NCI-H446 (cell line): ENCODE measurements at places on chromosomes 1 and 21.

- no peak for DNase-seq
Observed at GRCh38 chr21:41744028-41744930, 22.6 kb downstream of the RIPK4 start.

DNA sequence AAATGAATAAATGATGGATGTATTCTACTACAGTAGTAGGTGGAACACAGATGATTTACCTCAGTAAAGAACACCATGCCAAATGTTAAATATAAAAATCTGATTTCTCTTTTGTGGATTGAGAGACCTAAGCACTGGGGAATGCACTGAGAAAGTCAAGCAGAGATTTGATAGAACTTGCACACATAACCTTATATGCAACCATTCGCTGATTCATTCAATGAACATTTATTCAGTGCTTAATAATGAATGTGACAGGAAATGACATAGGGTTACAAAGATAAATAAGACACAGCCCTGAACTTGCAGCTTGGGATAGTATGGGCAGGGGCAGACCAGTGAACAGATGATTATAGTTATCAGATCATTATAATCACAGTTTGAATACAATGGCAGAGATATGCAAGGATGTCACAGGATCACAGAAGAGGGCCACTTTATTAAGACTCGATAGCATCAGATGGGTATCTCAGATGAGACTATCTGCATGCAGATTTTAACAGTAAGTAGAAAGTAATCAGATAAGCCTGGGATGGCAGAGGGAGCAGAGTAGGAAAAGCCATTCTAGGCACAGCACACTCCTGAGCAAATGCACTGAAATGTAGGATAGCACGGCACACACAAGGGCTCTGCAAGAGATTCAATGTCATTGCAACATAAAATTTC, 169.4 kb downstream of the ASTN1 start:
- no peak for DNase-seq

DNA sequence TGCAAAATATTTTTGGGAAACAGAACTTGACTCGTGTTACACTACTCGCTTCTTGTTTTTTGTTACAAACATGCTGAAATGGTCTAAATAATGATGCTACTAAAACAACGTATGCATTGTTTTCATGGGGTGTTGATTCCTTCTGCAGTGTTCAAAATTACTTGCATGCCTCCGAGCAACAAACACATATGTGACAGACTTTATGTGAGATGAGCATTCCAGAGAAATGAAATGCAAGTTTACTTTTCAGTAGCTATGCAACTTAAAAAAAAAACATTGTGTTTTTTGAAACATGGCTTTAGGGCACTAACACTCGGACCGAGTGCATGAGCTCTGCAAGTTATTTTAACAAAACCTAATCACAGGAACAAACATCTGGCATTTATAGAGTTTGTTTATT, 84.8 kb downstream of the CAMTA1 start:
- no peak for DNase-seq

DNA sequence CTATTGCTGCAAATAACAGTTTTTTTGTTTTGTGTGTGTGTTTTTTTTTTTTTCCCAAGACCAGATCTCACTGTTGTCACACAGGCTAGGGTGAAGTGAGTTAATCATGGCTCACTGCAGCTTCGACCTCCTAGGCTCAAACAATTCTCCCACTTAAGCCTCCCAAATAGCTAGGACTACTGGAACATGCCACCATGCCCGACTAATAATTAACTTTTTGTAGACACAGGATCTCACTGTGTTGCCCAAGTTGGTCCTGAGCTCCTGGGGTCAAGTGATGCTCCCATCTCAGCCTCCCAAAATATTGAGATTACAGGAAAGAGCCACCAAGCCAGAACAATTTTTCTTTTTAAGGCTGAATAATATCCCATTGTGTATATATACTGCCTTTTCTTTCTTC, 34.9 kb downstream of the DRAM2 start:
- DNase-seq = no peak

GRCh38 chr21:37682966-37683365, 233.3 kb downstream of the KCNJ6 start:
- no peak for DNase-seq

GRCh38 chr1:95048317-95048716, 24.4 kb downstream of the ALG14 start:
- DNase-seq = no peak

DNA sequence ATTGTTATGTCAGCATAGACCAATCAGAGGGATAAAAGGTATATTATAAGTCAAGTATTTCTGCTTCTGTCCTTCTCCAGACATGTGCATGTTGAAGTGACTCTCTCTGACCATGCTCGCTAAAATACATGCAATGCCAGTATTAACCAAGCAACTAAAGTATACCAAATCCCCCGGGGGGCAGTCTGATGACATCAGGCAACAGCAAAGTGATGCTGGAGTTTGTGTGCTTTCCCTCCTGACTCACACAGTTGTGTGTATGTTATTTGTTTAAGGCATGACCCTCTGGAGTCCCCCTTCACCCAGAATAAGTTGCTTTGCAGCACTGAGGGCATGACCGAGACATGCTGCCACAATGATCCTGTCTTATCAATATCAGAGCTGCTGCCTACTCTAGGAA, 2.1 kb downstream of the BRINP2 start:
- no peak for DNase-seq

GRCh38 chr21:27466140-27466539, 499.3 kb upstream of the ADAMTS5 start:
- DNase-seq = no peak

- peak; percentile 29 for DNase-seq
Observed at GRCh38 chr1:9013819-9014218, 12.4 kb downstream of the SLC2A7 start.

DNA sequence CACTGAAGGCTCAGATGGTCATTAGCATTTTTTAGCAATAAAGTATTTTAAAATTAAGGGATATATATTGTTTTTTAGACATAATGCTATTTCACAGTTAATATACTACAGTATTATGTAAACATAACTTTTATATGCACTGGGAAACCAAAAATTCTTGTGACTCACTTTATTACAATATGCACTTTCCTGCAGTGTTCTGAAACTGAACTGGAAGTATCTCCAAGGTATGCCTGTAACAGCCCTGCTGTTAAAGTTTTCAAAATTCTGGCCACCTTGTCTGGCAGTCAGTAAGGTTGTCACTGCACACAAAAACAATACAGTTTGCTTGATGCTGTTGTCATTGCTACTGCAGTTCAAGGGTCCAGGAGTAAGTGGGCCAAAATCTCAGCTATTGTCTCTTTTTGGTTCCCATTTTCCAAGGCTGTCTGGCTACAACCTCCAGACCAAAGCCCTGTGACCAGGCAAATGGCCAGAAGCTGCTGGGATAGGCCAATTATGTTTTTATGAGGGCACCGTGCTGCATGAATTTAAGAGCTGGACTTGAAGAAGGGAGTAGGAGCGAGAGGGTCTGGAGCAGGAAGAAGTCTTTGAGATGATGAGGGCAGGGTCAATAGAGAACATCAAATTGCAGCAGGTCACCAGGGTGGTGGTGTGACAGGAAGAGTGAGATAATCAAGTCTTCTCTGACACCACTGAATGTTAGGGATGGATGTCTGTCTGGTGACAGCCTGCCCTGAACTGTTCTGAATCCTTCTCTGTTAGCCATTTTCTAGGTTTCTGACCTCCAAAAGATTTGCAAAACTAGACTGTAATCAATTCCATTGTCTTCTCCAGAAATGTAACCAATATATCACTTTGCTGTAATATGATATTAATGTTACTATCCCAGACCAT, 82.3 kb upstream of the CACHD1 start:
- DNase-seq = no peak

DNA sequence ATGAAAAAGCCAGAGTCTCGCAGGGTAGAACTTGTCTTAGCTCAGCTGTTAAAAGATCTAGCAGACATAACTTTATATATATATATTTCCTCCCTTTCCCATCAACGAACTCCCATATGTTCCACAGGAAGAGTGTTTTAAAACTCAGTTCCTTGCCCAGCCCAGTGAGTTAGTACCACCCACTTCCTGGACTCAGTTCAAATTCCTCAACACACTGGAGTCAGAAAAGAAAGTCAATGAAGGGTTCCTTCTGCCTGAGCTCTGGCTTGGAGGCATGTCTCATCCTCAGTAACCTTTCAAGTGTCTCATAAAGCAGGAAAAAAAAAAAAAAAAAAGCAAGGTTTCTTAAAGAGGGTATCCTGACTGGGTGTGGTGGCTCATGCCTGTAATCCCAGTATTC, 15.6 kb downstream of the TPM3 start:
- no peak for DNase-seq

DNA sequence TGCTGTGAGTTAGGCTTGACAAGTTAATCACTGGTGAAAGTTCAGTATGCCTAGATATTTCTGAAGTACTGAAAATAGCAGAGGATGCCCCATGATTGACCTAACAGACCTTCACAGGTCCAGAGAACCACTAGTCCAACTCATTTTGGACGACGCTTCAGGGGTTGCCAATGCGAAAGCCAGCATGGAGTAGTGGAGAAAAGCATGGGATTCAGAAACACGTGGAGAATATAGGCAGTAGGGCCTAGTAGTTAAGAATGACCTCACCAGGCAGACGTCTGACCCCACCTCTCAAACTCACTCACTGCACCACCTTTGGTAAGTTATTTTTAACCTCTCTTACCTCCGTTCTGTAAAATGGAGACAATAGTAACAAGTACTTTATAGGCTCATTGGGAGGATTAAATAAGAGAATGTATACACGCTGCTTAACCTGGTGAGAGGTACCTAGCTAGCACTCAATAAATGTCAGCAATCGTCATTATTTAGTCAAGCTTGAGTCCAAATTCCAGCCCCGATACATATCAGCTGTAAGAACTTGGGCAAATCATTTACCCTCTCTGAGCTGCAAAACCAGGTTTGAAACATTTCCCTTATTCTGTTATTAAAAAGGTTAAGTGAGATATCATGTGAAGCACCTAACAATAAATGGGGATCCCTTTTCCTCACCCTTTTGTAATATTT, 13.2 kb downstream of the PLPP3 start:
- no peak for DNase-seq

DNA sequence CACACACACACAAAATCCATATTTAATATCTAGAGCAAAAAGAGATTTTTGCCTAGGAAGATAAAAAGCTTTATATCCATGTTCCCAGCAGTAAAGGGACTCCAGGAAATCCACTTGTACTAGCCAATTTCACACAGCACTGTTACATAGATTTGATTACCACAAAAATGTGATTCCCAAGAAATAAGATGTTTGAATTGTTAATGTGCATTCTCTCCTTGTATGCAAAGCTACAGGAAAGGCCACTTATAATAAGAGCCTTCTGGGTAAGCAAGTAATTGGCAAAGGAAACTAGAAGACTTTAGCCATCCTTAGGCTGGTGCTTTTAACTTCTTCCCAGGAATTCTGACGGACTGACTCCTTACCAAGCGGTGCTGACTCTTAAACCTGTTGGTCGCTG, 89.3 kb downstream of the LBR start:
- DNase-seq = no peak

GRCh38 chr21:42722808-42723473, 69.5 kb downstream of the PDE9A start:
- no peak for DNase-seq

DNA sequence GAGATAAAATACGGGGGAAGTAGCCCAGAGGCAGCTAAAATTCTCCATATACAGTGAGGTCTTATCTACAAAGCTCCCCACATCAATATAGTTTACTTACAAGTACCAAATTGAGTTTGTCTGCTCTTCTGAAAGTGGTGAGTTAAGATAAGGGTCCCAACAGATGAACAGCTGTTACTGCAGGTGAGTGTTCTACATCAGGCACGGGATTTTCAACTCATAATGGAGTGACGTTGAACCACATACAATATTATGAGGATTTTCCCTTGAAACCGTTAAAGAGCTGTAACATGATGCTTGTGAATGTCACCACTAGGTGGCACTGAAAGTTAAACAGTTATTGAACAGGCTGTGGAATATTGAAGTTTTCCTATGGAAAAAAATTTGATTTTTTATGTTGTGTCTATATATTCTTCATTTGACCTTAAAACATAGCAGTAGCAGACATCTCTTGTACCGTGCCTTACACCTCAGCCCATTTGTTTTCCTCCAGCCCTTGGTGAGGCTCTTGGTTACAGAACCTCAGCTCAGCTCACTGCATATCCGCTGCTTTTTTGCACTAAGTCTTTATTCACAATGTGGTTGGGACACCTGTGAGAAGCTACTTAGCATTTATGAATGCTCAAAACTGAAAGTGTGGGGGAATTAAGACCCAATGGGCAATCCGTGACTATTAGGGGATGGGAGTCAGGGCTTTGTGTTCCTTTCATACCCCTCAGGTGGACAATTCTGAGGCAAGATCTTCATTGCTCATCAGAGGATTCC, 23.2 kb downstream of the CD1D start:
- peak; percentile 59 for DNase-seq

- DNase-seq = peak; percentile 99
Observed at GRCh38 chr1:98429965-98430443, 231.5 kb upstream of the SNX7 start.

GRCh38 chr21:31531967-31532366, 127.5 kb upstream of the SOD1 start:
- peak; percentile 77 for DNase-seq

DNA sequence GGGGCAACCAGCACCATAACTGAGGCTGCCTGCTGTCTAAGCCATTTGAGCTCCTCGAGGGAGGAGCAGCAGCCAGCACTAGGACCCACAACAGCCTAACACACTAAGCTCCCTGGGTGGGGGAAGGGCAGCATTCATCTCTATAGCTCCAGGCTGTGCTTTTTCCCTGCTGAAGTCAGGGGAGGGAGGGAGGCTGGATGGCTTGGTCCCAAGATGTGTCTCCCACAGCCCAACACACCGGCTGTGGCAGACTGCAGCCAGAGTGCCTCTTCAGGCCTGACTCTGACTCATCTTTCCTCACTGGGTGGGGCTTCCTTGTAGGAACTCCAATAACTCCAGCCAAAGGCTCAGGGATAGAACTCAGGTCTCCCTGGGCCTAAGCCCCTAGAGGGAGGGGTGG, 296.3 kb downstream of the PRDM2 start:
- no peak for DNase-seq

DNA sequence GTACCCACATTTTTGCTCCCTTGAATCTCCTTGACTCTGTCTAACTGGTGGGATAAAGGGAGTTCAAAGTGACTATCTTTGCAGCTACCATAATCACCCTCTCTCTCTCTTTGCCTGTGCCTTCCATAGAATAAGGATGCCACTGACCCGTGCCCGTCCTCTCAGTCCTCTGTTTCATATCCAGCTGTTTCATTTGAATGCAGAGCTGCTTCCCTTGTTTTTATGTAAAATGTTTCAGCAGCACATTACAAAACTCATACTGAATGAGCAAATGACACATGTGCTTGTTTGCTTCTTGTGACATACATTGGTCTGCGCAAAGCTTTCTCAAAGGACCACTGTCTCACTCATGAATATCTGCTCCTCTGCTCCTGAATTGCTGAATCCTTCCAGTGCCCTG, 38.4 kb downstream of the CDC42 start:
- DNase-seq = no peak

DNA sequence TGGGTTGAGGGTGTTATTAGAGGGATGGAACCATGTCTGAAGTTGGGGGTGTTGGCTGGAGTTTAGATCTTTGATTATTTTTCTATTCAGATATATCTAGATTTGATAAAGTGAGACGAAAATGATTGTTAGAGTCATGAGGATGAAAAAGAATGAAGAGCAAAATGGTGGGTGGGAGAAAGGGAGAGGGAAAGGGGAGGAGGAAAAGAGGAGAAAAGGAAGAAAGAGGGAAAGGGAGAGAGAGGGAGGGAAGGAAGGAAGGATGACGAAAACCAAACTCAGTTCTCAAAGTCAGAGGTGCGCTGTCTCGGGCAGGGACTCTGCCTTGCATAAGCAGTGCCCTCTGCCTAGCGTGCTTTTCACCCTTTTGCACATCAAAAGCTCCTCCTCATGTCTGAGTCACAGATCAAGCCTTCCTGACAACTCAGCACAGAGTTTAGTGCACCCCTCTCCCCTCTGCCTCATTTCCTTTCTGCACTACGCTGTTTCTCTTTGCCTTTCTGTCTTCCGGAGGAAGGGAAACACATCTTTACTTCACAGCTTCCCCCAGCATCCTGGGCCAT, 225.8 kb upstream of the PROX1 start:
- DNase-seq = no peak
